Prostate gland (tissue), 2 donors: ENCODE measurements at places on chromosomes 12 and 14.

DNA sequence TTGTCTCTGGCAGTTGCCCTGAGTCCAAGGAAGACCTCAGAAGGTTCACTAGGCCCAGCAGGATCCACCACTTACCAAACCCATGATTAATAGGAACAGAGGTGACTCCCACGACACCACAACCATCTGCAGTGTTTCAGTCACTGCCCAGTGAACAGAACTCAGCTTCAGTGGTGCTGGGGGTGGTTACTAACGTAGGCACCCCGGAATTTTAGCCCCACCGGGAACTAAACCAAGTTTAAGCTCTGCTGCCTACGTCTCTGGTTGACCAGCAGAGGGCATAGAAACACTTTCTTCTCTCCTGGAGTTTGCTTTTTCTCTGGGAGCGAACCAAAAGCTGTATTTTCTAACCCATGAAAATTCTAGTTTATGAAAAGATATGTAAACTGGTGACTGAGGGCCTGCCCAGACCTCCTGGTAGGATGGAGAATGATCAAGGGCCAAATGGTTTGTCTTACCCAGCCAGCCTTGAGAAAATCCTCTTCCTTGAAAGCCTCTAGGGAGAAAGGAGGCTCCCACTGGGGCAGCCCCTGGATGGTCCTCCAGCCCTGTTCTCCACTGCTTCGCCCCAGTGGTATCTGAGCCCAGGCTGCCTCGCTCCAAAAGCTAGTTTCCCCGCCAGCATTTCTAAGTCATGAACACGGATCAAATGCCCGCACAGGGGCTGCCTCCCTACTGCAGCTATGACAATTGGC lies 379.8 kb downstream of the DPF3 start:
- no peaks in the 10 kb centered on the region for H3K4me1 ChIP-seq
- H3K4me3 ChIP-seq = no peak overlapping the region
- no peak overlapping the region for H3K27ac ChIP-seq
- no peaks in the 10 kb centered on the region for H3K36me3 ChIP-seq
- no peak for DNase-seq

DNA sequence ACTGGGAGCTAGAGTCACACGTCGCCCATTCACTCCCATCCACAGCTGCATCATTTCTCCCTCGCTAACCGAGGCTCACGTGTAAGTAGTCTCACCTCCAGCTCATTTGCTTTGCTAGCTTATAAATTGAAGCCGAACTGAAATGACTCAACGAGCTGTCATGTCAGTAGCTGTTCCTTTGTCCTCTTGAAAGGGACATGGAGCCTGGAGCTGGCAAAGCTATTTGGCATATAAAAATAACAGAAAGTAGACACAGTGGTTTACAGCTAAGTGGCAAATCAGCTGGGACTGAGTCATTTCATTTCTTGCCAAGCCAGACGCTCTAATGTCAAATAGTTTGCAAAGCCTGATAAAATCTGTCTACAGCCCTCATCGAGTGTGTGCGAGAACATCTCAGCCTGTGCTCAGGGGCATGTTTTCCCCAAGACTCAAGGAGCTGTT lies 114.4 kb upstream of the TMEM233 start:
- no peaks in the 10 kb centered on the region for H3K27me3 ChIP-seq
- no peak overlapping the region for H3K27ac ChIP-seq
- no peaks in the 10 kb centered on the region for H3K4me1 ChIP-seq
- H3K4me3 ChIP-seq = no peak overlapping the region

DNA sequence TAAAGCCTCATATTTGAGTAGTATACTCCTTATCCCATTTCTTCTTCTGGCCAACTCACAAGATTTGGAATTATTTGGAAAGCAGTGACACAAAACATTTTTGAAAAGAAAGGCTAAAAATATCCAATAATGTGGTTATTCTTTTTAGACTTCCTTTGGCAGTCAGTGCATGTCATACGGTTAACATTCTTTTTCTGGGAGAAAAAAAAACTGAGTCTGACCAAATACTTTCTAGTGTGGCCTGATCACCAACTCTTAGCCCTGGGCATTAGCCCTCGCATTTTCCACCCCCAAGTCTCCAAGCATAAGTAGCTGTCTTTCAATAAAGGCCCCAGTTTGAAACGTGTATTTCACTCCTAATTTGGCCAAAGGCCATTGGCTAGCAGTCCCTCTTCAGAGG lies 5.9 kb downstream of the RASSF3 start:
- H3K4me1 ChIP-seq = no peaks in the 10 kb centered on the region
- H3K27ac ChIP-seq = peak overlapping the region; percentile 6
- H3K36me3 ChIP-seq = no peaks in the 10 kb centered on the region
- no peak for DNase-seq

DNA sequence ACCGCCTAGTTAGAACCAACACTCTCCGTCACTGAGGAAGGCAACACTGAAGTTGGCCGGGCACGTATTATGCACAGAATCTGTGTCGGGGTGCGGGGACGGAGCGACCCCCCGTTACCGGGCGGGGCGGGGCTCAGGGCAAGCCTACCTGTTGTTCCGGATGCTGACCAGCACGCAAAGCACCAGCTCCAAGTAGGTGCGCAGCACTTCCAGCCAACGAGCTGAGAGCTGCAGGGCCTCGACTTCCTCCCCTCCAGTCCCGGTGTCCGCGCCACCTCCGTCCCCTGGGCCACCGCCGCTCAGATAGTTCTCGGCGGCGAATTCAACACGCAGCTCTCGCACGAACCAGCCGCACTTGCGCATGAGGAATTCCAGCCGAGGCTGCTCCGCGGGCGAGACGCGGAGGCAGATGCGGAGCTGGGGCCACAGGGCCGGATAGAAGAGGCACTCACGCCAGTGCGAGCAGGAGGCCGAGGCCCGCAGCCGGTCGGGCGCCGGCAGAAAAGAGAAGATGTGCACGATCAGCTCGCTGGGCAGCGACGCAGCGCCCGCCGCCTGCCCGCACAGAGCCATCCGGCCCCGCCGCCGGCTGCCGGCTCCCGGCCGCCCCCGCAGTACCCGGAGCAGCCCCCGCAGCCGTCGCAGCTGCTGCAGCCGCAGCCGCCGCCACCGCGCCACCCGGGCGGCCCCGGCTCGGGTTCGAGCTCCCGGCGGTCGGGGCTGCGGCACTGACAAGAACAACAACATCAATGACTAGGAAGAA lies 636 bp downstream of the FBXO33 start:
- H3K4me1 ChIP-seq = no peaks in the 10 kb centered on the region
- peak overlapping the region; percentile 98 for H3K27ac ChIP-seq
- no peaks in the 10 kb centered on the region for H3K36me3 ChIP-seq

DNA sequence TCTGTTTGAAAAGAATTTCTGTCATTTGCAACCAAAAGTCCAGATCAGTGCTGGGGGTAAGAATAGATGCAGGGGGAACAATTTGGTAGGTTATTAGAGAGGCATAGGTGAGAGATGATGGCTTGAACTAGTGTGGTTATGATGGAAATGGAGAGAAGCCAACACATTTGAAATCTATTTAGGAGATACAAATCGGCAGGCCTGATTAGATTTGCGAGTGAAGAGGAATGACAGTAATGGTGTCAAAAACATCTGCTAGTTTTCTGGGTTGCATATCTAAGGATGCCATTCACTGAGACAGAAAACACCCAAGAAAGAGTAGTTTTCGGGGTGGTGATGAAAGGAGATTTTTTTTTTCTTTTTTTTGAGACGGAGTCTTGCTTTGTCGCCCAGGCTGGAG lies 138.1 kb downstream of the LMNTD1 start:
- H3K4me1 ChIP-seq = no peaks in the 10 kb centered on the region
- H3K4me3 ChIP-seq = no peak overlapping the region
- no peaks in the 10 kb centered on the region for H3K27me3 ChIP-seq
- no peak for DNase-seq
- H3K36me3 ChIP-seq = no peaks in the 10 kb centered on the region
- H3K27ac ChIP-seq = no peak overlapping the region
